ENCODE measurements at places on chromosomes 2 and 18.
A peak's percentile ranks its signal among the peaks of the same experiment; 100 is the strongest.

- DNase-seq = no peak
Observed at GRCh38 chr2:174236429-174236828, 11.9 kb downstream of the OLA1 start.

GRCh38 chr2:229715895-229716507 lies 1.6 kb upstream of the DNER start:
- DNase-seq = no peak

GRCh38 chr18:76889091-76889699 lies 66.8 kb downstream of the ZNF236 start:
- DNase-seq = no peak

DNA sequence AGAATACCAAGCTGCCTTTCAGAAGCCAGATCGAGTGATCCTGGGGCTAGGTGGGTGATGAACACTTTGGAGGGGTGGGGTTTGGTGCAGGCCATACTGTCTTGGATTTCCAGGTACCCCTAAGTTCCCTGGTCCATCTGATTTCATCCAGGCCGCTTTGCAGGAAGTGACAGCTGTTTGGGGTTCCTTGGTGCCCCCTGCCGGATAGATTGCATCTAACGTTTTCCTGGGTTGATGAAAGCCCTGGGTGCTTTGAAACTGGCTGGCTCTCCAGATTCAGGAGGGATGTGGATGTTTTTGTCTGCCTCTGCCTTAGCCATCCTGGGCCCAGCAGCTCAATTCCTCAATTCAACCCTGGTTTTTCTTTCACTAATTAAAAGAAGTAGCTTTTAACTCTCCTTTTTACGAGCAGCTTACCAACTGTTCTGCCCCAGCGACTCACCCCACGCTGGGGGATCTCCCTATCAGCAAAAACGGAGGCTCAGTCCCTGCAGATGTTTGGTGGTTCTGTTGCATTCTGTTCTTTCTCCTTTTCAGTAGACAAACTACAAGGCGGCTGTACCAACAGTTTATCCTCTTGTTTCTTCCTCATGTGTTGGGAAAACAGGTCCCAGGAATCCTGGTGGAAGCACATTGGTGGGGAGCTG lies 37.1 kb downstream of the ARHGEF4 start:
- peak; percentile 62 for DNase-seq

DNA sequence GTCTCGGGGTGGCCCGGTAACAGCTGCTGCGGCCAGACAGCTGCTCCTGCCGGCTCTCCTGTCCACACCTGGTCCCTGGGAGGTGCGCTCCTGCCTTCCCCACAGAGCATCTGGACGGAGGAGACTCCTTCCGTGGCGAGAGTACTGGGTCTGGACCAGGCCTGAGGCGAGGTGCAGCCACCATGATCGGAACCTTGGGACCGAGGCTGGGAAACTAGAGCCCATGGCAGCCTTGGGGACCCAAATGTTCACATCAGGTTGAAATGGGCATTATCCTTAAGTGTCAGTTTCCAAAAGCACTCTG lies 628 bp downstream of the GIGYF2 start:
- DNase-seq = no peak

DNA sequence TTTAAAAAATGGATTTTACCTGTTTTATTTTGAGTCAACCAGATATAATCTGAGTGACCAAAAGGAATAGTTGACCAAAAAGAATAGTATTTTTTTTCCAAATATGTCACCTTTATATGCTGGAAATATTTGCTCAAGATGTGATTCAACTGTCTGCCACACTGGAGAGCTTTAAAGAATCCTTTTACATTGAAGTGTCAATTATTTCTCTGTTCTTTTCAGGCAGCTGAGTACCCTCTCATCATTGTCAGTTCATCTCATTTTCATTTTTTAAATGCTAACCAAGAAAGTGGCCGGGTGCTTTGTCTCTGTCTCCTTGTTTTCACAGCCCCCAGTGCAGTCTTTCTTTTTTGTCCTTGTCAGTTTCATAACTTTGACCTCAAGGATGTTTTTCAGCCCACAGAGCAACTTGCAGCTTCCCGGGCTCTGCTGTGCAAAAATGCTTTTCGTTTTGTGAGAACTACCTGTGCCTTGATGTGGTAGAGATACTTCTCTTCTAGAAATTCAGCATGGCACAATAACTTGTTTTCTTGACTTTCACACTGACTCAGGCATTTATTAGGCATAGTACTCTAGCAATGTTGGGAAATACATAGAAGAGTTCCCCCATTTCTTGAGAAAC lies 23.4 kb upstream of the CERS6 start:
- DNase-seq = no peak

DNA sequence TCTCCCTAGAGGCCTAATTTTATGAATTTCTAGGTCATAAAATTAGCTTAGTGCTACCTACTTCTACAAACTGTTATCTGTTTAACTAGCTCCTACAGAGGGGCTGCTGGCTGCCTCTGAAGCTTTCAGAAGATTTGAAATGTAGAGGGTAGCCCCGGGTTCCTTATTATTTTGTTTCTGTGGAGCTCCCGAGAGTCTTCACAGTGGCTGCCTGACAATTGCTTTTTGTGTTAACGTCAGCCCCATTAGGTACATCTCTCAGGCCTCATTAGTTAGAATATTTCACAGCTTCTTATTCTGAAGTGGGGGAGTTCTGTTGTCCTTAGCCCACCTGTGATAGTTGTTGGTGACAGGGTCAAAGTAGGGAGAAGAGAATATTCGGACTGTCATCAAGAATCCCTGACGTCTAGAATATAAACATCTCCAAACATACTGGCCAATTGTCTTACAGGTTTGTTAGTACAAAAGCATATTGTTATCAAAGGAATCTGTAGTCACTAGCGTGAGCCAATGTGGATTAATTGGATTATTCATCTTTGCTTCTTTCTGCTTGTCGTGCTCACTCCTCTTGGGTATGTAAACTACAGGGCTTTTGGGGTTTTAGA lies 77.5 kb downstream of the DIS3L2 start:
- DNase-seq = no peak

DNA sequence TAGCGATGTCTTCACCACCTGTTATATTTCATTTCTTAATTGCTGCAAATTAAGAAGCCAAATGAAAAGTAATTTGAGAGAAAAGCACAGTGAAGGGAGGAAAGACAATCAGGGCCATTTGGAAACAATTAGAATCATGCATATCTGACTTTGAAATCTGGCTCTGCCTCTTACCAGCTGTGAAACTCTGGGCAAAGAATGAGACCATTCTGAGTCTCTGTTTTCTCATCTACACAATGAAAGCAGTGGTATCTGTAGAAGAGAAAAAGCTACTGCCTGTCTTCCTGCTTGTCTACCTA lies 334.5 kb upstream of the CYRIA start:
- no peak for DNase-seq

GRCh38 chr2:120861576-120862191 lies 126.0 kb downstream of the GLI2 start:
- no peak for DNase-seq

DNA sequence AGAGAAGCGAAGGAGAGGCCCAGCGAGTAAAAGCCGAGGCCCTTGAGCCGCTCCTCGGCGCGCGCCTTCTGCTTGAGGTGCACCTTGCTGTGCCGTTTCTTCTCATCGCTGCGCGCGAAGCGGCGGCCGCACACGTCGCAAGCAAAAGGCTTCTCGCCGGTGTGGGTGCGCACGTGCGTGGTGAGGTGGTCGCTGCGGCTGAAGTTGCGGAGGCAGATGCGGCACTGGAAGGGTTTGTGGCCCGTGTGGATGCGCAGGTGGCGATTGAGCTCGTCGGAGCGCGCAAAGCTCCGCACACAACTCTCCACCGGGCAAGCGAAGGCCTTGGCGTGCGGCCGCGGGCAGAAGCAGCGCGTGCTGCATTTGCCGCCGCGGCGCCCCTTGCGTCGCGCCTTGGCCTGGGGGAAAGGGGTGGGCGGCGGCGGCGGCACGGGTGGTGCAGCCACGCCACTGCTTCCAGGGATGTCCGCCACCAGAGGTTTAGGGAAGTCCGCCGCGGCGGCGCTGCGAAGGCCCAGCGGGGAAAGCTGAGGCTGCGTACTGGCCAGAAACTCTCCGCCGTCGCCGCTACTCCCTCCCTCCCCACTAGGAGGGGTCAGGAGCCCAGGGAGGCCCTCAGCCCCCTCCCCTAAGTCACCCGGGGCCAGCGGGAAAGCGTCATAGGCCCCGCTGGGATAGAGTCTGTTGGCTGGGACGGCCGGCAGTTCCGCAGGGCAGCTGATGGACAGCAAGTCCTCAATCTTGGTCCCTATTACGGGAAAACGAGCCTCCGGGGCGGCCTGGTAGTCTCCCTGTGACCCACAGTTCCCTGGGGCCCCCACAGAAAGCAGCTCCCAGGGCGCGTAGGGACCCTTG lies 1.7 kb downstream of the EGR4 start:
- no peak for DNase-seq

DNA sequence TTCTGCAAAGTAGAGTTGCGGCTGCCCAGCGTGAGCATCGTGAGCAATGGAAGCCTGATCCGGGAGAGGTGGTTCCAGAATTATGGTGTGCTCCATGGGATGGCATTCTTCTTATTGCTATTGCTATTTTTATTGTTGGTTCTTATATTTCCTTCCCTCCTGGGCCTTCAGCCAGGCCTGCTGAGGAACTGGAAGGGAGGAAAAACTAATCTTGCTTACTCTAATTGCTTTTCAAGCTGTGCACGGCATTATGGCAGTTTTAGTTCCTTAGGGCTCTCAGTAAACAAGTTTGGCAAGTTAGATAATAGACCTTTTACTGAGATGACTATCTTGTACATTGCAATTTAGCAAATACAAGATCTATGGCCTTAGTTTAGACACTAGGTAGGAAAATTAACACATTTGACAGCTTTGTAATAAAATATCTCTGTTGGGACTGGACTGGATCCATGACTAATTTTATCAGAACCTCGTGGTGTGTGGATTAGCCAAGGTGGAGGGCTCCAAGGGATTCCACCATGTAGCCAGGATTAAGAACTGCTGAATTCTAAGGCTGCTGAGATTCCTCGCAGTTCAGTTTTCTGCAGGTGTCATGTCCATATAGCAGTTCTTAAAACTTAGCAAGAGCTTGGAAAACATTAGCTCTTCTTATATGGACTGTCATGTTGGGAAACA lies 6.0 kb downstream of the RSAD2 start:
- DNase-seq = no peak

GRCh38 chr2:109382951-109383350 lies 230.8 kb downstream of the SEPTIN10 start:
- DNase-seq = peak; percentile 78

DNA sequence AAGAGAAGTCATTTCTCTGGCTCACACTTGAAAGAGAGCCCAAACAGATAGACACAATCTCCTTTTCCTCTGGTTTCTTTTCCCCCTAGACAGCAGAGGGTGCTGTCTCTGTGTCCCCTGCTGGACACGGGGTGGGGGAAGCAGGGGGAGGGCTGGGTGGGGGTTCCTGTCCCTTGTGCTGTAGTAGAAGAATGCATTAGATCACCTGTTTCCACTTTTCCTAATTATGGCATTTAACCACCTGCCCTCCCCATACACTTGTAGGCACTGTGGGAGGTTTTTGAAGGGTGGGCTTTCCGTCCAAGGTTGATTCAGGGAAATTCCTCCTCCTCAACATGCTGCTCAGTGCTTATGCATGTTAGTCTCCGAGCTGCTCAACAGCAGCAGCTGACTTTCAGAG lies 206.2 kb upstream of the EPAS1 start:
- no peak for DNase-seq

DNA sequence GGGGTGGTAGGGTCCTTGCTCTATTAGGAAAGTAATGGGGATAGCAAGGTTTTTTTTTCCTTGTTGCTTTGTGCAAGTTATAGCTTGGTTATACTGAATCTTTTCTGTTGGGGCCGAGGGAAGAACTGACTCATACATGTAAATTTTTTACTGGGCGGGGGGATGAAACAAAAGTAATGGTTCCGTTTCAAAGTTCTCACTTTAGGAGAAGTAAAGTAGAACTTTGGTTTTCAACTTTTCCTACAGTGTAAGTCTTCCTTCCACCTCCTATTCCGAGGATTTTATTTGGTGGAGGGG lies 1.1 kb downstream of the AFTPH start:
- no peak for DNase-seq

GRCh38 chr18:57806978-57807285 lies 3.8 kb upstream of the ATP8B1 start:
- DNase-seq = peak; percentile 95

DNA sequence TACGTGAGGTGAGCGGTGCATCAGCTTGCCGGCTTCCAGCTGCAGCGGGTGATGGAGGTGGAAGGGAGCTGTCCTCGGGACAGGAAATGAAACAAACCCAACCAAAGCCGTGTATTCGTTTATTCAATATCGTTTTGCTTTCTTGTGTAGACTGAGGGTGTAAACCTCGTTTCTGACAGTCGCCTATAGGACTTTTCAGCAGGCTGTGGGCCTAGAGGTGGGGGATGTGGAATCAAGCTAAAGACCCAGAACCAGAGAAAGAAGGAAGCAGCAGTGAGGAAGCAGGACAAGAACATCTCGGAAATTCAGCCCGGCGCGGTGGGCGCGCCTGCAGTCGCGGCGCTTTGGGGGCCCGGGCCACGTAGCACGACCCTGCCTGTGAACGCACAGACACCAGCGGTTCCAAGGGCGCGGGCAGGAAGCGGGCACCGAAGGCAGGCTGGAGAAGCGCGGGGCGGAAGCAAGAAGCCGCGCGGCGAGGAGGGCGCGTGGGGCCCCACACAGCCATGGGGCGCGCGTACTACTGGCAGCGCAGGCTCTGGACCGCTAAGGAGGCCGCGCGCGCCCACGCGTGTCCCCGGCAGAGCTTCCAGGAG lies 755 bp upstream of the ATP9B start:
- peak; percentile 16 for DNase-seq

DNA sequence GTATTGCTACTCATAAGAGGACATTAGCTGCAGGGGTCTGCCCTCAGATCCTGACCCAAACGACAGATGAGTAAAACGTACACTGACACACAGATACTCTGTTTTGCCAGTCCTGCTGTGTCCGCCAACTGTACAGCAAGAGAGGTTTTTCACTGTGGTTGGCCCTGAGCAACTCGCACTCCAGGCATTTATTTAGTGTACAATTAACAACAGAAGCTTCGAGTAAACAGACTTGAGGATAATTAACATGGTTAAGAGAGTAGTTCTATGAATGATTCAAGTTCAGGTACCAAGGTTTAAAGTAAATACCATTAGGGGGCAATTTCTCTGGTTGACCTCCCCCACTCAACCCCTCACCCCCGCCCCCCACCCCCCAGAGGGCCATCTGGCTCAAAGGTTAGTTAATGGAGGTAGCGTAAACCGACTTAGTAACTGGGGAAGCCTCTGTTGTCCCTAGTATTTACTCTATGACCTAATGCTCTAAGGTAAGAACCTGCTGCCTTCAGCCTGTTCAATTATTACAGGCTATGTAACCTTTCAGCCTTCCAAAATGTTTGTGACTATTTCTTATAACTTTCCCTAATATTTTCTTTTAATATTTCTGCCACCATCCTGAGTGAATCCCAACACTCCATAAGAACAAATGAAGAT lies 103.9 kb upstream of the XIRP2 start:
- no peak for DNase-seq

DNA sequence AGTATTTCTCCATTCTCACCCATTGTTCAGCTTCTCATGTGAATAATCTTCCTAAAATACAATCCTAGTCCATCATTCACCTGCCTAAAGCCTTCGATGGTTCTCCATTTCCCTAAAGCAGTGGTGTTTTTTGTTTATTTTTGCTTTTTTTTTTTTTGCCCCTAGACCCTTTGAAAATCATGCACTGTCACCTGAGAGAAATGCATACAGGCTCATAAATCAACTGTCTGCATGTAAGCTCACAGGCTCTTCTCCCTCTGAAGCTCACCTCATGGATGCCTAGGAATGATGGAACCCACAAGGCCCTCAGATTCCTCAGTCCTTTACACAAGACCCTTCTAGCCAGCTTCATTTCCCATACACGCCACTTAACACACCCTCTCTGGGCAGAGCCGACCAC lies 31.5 kb downstream of the B4GALT6 start:
- no peak for DNase-seq

Measured in AG10803 (cell line).